Smooth muscle cell of the brain vasculature (primary cell): ENCODE measurements at places on chromosomes 1 and 21.

DNA sequence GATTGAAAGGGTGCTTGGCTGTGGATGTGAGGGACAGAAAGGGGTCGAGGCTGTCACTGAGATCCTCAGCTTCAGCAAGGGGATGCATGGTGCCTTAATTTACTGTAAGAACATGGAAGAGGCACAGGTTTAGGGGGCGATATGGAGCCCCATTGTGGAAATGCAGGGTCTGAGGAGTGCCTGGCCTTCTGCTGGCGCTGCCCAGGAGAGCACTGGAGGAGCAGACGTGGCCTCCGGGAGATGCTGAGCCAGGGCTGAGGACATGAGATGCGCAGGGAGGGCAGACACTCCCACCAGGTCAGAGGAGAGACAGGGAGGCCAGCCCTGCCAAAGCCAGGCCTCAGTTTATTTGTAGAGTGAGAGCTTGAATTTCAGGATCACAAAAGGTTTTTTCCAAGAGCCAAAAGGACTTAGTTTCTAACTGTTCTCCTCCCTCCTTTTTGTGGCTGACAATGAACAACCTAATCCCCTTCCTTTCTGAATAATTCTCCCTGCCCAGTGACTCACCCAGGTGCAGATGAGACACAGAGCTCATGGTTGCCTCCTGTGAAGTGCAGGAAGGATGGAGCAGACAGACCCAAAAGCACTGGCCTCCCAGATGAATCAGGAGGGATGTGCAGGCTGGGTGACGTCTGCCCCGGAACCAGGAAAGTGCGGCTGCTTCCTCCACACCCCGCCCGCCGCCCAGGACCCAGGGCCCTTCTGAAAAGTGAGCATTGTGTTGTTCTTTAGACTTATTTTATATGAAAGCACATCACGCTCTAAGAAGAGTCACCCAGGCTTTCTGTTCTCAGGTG is 73.0 kb upstream of the TMPRSS2 start:
- DNase-seq, result no peak

DNA sequence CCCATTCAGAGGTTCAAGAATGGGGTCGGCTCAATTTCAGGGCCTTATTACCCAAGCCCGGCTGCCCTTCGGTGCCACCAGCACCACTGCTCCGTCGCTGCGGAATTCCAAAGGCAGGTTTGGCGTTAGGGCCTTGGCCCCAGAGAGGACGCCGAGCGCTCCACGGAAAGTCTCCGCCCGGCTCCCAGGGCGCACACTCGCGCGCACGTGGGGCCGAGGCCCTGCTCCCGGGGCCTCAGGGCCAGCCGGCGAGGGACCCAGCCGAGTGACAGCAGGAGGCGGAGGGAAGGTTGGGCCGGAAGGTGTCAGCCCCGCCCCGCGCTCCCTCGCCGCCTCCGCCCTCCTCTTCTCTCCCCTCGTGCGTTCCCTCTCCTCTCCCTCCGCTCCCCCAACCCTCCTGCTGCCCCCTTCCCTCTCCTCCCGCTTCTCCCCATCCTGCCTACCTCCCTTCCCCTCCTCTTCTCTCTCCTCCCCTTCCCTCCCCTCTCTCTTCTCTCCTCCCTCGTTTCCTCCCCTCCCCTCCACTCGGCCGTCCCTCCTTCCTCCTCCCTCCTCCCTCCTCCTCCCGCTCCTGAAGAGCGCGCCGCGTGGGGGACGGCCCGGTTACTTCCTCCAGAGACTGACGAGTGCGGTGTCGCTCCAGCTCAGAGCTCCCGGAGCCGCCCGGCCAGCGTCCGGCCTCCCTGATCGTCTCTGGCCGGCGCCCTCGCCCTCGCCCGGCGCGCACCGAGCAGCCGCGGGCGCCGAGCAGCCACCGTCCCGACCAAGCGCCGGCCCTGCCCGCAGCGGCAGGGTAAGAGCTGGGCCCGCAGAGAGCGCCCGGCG is at the start of gene ETS2:
Gene ETS2 (plus strand): TSS at position 602 of the 825 bp plus-strand sequence. CDS start 4,106 bp downstream, outside the sequence.
- DNase-seq, result no peak

- no peak for DNase-seq
Observed at GRCh38 chr1:229768232-229768631, 142.2 kb downstream of the URB2 start.

DNA sequence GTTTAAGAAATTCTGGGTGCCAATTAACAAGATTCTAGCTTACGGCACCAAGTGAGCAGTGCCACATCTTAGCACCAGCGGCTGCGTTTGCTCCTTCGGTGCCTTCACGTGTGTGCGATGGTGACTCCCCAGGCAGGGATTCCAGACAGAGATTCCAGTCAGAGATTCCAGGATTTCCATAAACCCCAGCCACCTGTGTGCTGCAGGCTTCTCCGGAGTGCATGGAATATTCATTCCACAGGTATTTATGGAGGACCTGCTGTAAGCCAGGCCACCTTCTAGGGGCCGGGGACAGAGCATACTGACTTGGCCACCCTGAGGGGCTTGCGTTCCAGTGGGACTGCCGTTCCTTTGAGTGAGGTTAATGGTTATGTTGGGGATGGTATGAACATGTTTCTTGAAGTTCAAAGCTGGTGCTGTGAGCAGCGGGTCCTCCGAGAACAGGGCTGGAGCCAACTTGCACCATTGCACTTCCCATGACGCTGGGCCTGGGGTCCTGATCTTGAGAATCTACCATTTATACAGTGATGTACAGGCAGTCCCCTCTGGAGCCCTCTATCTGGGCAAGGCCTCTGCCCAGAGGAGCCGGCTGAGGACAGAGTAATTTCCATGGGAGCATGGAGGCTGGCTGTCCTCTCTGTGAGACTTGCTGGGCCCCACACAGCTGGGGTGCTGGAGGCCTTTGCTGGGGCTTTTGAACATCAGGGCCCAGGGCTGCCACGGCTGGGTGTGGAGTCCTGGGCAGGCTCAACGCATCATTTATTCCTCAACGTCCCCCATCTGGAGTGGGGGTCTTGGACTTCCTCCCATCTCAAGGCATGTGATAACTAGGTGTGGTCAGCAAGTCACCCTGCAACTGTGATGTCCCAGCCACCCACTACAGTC is 58.8 kb upstream of the AJAP1 start:
- no peak for DNase-seq

GRCh38 chr1:189151361-189151760 is 1326.3 kb downstream of the BRINP3 start:
- no peak for DNase-seq

GRCh38 chr1:97920276-97920831 is 480 bp downstream of the DPYD start:
- DNase-seq, result no peak

DNA sequence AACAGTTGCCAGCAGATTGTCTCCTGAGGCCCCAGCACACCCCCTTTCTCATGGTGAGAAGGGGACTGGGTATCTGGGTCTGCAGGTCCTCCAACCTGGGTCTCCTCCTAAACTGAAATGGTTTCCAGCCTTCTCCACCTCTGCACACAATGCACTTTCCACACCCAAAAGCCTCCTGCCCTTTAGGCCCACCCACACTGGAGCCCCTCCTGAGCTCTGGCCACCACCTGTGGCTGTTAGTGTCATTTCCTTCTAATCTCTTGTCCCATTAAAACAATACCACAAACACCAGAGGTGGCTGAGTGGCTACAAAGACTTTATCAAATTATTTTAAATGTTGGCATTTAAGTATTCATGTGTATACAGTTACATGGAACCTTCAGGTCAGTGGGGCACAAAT is 11.5 kb downstream of the GPR3 start:
- DNase-seq, result no peak

- no peak for DNase-seq
Observed at GRCh38 chr1:43056981-43057391, 98.3 kb upstream of the SLC2A1 start.

GRCh38 chr1:234373959-234374254 is 651 bp downstream of the COA6 start:
- no peak for DNase-seq

GRCh38 chr1:8841395-8841794 is 24.0 kb upstream of the RERE start:
- DNase-seq, result no peak

DNA sequence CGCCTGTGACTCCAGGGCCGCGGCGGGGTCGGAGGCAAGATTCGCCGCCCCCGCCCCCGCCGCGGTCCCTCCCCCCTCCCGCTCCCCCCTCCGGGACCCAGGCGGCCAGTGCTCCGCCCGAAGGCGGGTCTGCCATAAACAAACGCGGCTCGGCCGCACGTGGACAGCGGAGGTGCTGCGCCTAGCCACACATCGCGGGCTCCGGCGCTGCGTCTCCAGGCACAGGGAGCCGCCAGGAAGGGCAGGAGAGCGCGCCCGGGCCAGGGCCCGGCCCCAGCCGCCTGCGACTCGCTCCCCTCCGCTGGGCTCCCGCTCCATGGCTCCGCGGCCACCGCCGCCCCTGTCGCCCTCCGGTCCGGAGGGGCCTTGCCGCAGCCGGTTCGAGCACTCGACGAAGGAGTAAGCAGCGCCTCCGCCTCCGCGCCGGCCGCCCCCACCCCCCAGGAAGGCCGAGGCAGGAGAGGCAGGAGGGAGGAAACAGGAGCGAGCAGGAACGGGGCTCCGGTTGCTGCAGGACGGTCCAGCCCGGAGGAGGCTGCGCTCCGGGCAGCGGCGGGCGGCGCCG is at the start of gene SIM2:
Gene SIM2 (plus strand): TSS at position 135 of the 565 bp plus-strand sequence. CDS start 632 bp downstream, outside the sequence.
- DNase-seq, result no peak

DNA sequence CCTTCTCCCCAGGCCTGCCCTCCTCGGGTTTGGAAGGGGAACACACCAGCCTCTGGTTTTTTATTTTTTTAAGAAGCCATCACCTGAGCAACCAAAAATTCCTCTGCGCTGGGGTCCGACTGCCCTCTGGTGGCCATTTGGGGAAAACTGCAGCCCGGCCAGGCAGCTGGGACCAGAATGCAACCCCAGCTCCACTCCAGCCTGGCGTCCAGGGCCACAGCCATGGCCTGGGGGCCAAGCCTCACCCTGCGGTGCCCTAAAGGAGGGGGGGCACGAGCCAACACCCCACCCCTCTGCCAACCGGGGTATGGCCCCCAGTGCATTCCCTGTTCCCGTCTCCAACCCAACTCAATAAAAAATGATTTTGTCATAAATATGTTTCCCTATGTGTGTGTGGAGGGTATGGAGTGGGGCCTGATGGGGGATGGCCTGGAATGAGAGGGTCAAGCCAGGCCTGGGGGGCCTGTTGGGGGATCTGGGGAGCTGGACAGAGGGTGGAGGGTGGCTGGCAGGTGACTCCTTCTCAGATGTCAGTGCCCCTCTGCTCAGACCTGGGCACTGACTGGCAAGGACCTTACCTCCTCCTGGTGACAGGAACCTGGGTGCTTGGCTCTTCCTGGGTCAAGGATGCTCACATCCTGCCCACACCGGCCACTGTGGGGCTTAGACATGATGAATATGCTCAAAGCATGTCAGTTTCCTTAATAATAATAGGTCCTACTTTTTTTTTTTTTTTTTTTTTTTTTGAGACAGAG is 3.2 kb downstream of the GPR3 start:
- no peak for DNase-seq

- no peak for DNase-seq
Observed at GRCh38 chr21:43322805-43323204, 104.1 kb downstream of the SIK1 start.

DNA sequence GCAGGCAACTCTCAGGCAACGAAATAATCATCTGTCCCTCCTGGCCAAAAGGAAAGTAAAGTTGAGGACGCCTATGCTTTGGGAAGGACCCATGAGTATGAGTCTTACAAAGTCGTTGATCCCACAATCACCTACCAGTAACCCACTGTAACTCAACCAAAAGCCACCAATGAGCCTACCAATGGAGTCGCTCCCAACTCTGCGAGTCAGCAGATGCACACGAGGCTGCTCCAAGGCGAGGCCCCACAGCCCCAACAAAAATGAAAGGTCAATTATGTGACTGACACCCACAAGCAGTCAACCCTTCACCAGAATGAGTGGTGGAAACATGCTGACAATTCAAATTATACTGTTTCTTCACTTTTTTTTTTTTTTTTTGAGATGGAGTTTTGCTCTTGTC is 12.0 kb downstream of the SETD4 start:
- no peak for DNase-seq
